ENCODE measurements at places on chromosomes 5 and 9.

- no peak for DNase-seq
Measured at GRCh38 chr9:128006332-128006996, 25.7 kb upstream of the EEIG1 start.

GRCh38 chr5:159353661-159354252, 23.5 kb upstream of the IL12B start:
- no peak for DNase-seq

- no peak for DNase-seq
Measured at GRCh38 chr5:73234204-73234555, 61.2 kb downstream of the TMEM174 start.

DNA sequence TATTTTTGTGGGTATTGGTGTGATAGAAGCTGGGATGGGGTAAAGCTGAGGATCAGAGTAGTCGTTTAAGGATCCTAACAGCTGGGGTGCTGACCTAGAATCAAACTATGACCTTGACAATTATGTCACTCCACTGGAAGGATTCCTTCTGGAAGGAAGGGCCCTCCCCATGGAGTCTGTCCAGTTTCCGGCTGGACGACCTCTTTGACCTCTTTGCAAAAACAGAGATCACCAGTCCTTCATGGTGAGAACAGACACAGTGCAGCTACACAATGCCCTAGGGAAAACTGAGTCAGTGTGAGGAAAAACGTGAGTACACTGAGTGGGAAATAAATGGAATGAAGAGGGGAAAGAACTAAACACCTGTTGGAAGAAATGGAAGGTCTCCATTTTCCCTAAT, 445.6 kb downstream of the MAT2B start:
- no peak for DNase-seq

GRCh38 chr5:124103671-124104070, 591.7 kb downstream of the CSNK1G3 start:
- no peak for DNase-seq

DNA sequence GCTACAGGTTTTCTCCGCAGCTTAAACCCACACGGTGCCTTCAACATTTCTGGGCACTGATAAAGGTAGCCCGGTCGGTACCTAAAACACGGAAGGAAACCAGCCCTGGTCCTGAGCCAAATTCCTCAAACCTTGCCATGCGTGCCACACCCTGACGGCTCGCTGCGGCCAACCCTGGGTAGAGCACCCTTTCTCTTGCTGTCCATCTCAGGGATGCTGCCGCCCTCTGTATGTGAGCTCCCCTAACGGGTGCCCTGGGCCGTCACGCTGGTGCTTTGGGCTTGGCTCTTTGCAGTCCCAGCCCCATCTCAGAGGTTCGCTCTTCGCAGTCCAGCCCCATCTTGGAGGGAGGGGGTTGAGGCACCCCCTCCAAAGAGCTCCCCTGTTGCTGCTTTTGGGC, 43.9 kb downstream of the PNPLA7 start:
- DNase-seq, result no peak

- peak; percentile 47 for DNase-seq
Measured at GRCh38 chr9:97900738-97901565, 21.3 kb downstream of the TRMO start.

DNA sequence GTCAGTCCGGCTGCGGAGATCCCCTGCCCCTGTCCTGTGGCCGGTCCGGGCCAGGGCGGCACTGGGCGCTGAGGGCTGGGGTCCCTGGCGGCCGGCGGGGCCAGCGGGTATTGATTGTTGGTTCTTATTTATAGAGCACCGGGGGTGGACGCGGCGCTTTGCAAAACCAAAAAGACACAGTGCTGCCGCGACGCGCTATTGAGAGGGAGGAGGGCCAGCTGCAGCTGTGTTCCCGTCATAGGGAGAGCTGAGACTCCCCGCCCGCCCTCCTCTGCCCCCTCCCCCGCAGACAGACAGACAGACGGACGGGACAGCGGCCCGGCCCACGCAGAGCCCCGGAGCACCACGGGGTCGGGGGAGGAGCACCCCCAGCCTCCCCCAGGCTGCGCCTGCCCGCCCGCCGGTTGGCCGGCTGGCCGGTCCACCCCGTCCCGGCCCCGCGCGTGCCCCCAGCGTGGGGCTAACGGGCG, 2.5 kb downstream of the LRRC26 start:
- no peak for DNase-seq

DNA sequence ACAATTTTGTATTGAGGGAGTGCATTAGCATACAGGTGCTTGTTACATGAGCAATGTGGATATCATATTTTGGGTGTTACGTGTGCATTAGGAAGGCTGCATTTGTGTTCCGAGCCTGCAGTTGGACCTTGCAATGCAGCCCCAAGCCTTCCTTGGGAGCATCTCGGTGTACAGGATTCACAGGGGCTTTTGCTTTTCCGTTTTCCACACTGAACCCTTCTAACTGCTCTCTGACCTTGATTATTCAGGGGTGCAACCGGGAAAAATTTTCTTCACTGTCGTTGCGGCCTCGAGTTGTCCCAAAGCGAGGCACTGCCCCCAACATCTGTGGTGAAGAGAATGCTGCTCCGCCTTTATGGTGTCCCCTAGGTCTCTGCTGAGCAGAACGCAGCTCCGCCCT, 80.1 kb upstream of the PLEKHG4B start:
- no peak for DNase-seq

- DNase-seq, result peak; percentile 49
Measured at GRCh38 chr9:107487521-107488374, 1.8 kb downstream of the KLF4 start.
